ENCODE measurements at places on chromosomes 16 and 17. TPM values are rescaled to one million over a fixed set of nuclear protein-coding genes. Genes with fewer than 3 reads are reported as not detected.
A peak's percentile ranks its signal among the peaks of the same experiment; 100 is the strongest.

- DNase-seq: peak; percentile 16
Observed at GRCh38 chr17:40515491-40516041, 14.1 kb upstream of the TNS4 start.

GRCh38 chr17:35094902-35095301 lies 24.8 kb downstream of the RAD51D start:
- DNase-seq: no peak

The HGS gene
- 119 TPM for total RNA-seq

The ATXN2L gene
- 148 TPM for total RNA-seq

GRCh38 chr16:55328611-55329569 lies 4.9 kb downstream of the IRX6 start:
- DNase-seq: no peak

- DNase-seq: no peak
Observed at GRCh38 chr17:69874175-69874670, 200.8 kb upstream of the KCNJ16 start.

The AURKB gene
- not detected for total RNA-seq

DNA sequence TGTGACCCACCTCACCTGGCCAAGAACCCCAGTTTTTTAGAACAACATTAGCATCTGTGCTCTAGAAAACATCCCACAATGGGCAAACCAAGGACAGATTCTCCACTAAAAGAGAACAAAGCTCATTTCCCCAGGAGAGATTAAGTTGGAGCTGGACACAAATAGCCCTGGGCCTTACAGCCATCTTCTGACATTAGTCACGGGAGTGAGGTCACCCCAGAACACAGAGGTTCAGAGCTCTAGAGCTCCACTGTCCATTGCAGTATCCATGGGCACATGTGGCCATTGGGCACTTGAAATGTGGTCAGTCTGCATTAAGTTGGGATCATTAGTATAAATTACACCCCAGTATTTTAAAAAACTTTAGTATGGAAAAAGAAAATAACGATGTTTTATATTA lies 47.6 kb upstream of the RBBP6 start:
- no peak for DNase-seq

DNA sequence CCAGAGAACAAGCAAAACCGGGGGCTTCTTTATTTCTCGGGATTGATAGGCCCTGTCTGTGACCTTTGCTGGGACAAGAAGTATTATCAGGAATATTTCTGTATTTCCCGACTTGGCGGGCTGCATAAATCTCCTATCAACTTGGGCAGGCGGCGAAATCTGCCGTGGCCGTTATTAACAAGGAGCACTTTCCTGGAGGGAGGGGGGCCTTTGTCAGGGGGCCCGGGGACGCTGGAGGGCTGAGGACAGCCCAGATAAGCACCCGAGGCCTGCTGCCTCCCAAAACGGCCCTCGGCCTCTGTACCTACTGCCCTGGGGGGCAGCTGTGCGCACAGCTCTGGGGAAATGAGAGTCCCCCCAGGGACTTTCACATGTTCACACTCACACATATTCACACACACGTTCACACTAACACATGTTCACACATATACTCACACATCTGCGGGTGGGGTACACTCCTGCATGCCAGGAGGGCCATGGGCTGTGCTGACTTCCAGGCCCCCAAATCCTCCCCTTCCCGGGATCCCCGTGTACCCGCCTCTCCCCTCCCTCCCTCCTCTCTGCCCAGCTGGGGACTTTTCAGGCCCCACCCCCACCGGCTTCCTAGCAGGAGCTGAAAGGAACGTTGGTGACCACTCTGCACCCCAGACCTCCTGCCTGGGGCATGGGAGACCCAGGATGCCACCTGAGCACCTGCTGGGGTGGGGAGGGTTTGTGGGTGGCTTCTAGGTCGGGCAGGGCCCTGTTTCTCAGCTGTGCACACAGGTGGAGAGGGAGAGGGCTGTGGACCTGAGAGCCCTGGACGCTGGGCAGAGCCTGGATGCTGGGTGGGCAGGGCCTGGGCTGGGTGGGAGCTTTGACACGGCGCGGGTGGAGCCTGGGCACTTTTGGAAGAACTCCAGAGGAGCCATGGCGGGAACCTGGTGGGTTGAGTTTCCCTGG lies 24.3 kb upstream of the GSE1 start:
- no peak for DNase-seq

The MT1E gene
- 274 TPM for total RNA-seq

The TMEM98 gene
- 58.8 TPM for total RNA-seq

DNA sequence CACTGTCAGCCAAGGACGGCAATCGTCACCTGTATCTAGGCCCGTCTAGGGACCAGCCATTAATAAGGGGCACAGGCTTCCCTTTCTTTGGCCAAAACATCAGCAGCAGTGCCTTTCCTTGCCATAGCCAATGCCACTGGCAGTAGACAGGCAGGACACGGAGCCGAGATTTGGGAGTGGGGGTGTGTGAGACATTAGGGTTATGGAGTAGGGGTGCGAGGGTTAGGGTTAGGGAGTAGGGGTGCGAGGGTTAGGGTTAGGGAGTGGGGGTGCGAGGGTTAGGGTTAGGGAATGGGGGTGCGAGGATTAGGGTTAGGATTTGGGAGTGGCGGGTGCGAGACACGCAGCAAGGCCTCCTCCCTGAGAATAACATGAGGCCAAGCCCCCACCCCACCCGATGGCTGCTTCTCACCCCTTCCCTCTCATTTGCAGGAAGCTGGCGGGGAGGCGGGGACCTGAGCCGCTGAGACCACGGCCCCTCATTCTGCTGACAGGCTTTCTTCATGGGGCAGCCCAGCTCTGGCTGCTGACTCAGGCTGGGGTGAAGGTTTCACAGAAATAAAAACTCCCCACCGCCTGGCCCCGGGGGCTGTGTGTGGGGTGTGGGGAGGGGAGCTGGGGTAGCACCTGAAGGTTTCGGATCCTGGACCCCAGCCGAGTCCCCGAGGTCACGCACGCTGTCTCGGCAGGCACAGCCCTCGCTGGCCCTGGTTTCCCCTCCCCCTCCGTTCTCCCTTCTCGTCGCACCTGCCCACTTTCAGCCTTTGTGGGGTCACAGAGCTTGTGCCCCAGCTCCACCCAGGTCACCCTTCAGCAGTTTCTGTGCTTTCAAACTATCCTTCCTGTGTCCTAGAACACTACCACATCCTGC lies 93.8 kb downstream of the PGS1 start:
- no peak for DNase-seq

The HBQ1 gene
- total RNA-seq: 5.9 TPM

The CCL23 gene
- not detected for total RNA-seq

The TP53TG3F gene
- not detected for total RNA-seq

The CFAP97D1 gene
- total RNA-seq: 0.65 TPM

GRCh38 chr17:29042679-29043538 lies at the start of gene PIPOX:
TSS of gene PIPOX (plus strand) at chr17:29043141. CDS start at chr17:29043226, 85 bp downstream.
- peak; percentile 46 for DNase-seq

DNA sequence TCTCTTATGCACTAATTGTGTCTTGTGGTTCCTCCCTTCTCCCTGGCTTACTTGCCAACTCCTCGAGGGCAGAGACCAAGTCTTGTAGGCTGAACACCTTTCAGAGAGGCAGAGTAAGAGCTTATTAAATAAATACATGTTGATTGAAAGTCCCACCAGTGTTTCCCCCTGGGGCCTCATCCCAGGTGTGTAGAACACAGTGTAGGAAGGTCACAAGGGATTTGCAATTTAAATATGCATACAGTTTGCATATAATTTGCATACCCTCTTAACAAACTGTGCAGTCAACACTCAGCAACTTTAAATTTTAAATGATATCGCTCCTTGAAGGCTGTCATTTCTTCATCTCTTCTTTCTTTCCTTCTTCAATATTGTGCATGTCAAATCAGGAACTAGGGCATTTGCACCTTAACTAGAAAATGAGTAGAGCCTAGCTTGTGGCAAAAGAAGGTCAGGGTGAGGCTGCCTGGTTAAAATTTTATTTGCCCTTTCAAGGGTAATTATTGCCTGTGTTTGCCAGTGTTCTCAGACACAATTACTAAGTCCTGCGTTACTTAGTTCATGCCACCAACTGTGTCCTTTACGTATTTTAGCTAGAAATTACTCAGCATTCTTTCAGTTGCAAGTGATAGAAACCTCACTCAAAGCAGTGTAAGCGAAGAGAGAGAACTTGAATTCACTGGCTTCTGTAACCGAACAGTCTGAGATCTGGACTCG lies 465.7 kb downstream of the HAPSTR1 start:
- no peak for DNase-seq

- no peak for DNase-seq
Observed at GRCh38 chr16:27402964-27403600, 1.1 kb downstream of the IL21R start.

The PPY gene
- total RNA-seq: not detected

- DNase-seq: no peak
Observed at GRCh38 chr17:45742251-45742650, 41.9 kb upstream of the CRHR1 start.

GRCh38 chr17:46878055-46878454 lies 26.7 kb downstream of the WNT9B start:
- peak; percentile 14 for DNase-seq

GRCh38 chr16:89297910-89298545 lies 80.5 kb downstream of the ZNF778 start:
- DNase-seq: no peak

- DNase-seq: no peak
Observed at GRCh38 chr16:11432856-11433395, 87.7 kb downstream of the RMI2 start.

- no peak for DNase-seq
Observed at GRCh38 chr16:66354034-66354909, 12.2 kb upstream of the CDH5 start.

GRCh38 chr17:67666710-67667109 lies 51.0 kb upstream of the NOL11 start:
- no peak for DNase-seq

- DNase-seq: no peak
Observed at GRCh38 chr17:4721203-4722135, 9.8 kb upstream of the MED11 start.

- no peak for DNase-seq
Observed at GRCh38 chr17:57782647-57783337, 37.7 kb upstream of the CCDC182 start.

DNA sequence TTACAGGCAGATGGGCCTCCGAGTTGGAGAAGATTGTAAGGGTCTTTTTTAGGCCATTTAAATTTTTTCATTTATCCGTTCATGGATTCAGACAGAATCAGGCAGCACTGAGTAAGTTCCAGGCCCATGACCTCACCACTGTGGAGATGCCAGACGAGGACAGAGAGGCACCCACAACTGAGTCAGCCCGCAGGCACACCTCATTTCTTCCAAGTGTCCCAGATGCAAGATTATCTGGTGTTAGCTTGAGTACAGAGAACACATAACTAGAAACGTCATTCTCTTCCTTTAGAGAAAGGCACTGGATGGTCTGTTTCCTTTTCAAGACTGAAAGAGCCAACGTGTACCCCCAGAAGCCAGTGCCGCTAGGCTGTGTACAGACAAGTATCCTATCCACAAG lies 16.9 kb downstream of the CLEC16A start:
- no peak for DNase-seq

The ZFP3 gene
- total RNA-seq: 10.6 TPM

The ALG1 gene
- 17.5 TPM for total RNA-seq

The BCL7C gene
- 13.8 TPM for total RNA-seq

The PLCD3 gene
- total RNA-seq: 98.9 TPM

DNA sequence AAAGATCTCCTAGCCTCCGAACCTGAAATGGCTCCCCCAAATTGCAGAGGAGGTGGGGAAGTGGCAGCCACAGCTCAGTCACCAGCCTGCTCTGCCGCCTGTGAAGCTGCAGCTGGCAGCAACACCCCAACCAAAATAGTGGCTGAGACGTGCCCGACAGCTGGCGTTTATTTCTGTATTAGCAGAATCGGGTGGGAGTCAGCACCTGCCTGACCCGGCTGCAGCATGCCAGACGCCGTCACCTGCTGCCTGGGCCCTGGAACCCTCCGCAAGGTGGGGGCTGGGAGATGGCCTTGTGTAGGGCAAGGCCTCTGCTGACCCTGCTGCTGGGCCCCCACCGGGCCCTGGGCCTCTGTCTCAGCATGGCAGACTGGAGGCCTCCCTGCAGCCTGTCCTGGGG lies 17.5 kb upstream of the PABPN1L start:
- DNase-seq: no peak

The SLC5A10 gene
- total RNA-seq: not detected

GRCh38 chr16:50743581-50744225 lies 1.8 kb downstream of the CYLD start:
- no peak for DNase-seq

The DNAH9 gene
- total RNA-seq: 15.0 TPM

- peak; percentile 35 for DNase-seq
Observed at GRCh38 chr17:35243561-35244340, 879 bp downstream of the SLFN5 start.

The CCDC144A gene
- 64.7 TPM for total RNA-seq

The SPIRE2 gene
- 33.7 TPM for total RNA-seq

The AOC3 gene
- total RNA-seq: 3.8 TPM

- DNase-seq: no peak
Observed at GRCh38 chr17:49952912-49953497, 16.0 kb upstream of the DLX4 start.

The RCVRN gene
- 1.4 TPM for total RNA-seq

The CDK5R1 gene
- 121 TPM for total RNA-seq

The FMNL1 gene
- total RNA-seq: 19.3 TPM

The PPP1R1B gene
- 329 TPM for total RNA-seq

DNA sequence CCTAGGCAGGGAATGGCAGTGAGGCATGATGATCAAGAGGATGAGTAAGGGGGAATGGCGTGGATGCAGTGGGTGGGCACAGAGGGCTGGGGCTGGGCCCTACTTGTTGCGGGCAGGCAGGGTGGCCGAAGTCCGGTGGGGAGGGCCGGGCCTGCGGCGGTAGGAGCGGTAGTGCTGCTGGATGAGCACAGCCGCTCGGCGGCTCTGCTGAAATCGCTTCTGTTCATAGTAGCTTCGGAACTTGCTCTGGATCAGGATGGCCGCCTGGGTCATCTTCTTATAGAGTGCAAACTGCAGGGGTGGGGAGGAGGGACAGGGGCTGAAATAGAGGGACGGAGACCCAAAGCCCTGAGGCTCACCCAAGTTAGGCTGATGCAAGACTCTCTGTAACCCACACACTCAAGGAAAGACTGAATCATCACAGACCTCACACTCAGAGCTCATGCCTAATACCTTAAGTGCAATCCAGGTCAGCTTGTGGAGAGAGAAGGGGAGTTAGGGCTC lies 1.5 kb upstream of the SPAG7 start:
- DNase-seq: no peak

GRCh38 chr16:85168732-85169256 lies 56.5 kb upstream of the CIBAR2 start:
- DNase-seq: no peak

DNA sequence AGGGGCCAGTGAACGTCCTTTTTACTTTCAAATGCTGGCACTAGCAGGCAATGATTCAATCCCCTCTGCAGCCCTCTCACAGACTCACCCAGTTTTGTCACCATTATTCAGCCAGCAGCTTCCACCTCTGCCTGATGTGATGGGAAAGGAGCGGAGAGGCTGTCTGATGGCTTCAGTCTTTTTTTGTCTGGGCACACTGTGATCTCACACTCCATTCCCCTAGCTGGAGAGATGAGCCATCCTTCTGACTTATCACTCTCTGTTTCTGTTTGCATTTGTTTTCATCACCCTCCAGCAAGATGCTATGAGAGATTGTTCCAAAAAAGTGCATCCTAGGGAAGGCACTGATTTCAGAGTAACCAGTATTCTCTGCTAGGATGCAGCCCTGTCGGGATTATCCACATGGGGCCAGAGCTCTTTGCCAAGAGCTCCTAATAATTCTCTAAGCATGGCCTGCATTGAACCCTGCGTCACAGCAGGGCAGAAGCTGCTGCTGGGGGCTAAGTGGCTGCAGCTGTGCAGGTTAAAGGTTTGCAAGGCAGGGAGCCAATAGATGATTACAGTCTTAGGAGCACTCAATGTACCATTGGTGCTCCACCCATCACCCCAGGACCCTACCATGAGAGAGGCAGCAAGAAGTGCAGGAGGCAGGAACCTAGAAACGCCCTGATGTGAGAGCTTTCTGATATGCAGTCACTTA lies 236.1 kb upstream of the C16orf82 start:
- no peak for DNase-seq

All from dorsolateral prefrontal cortex (tissue), 122 donors.